ENCODE measurements at places on chromosomes 11 and 22.
A peak's percentile ranks its signal among the peaks of the same experiment; 100 is the strongest.

GRCh38 chr11:62169448-62169847 is 20.6 kb upstream of the SCGB1D1 start:
- H3K36me3 ChIP-seq = no peaks in the 10 kb centered on the region
- no peaks in the 10 kb centered on the region for H3K27me3 ChIP-seq
- no peak overlapping the region for H3K27ac ChIP-seq
- DNase-seq = no peak

- no peak overlapping the region for H3K27ac ChIP-seq
- no peak for DNase-seq
- H3K4me1 ChIP-seq = no peaks in the 10 kb centered on the region
- peaks cover 5% of the 10 kb centered on the region for H3K27me3 ChIP-seq
Measured at GRCh38 chr22:48659404-48659996, 1168.2 kb downstream of the BRD1 start.

GRCh38 chr11:424232-424631 is 9.4 kb upstream of the SIGIRR start:
- no peak for DNase-seq
- H3K27me3 ChIP-seq = no peaks in the 10 kb centered on the region
- H3K36me3 ChIP-seq = no peaks in the 10 kb centered on the region

GRCh38 chr11:122162095-122162494 is 46.1 kb upstream of the BLID start:
- H3K27me3 ChIP-seq = no peaks in the 10 kb centered on the region
- H3K4me1 ChIP-seq = peaks cover 89% of the 10 kb centered on the region
- no peaks in the 10 kb centered on the region for H3K36me3 ChIP-seq
- H3K4me3 ChIP-seq = no peak overlapping the region
- DNase-seq = no peak

DNA sequence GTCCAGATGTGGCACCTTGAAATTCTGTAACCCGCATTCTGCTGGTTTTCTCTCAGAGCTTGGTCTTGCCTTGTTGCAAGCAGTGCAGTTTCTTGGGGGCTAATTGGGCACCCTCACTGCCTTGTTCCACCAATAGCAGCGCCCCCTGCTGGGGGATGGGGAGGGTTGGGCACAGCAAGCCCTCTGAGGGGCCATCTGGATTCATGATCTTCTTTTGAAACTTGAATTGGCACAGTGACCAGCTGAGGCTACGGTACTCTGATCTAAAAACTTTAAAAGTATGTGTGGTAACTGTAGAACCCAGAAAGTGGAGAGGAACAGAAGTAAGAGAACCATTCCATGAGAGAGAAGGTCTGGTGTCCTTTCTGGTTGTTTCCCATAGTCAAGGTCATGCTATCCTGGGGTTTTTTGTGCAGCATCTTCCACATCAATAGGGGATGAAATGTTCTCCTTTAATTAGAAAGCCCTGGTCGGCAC is 64.2 kb downstream of the MED15 start:
- H3K4me3 ChIP-seq = no peak overlapping the region
- no peak for DNase-seq
- H3K36me3 ChIP-seq = peaks cover 68% of the 10 kb centered on the region
- no peaks in the 10 kb centered on the region for H3K27me3 ChIP-seq
- no peak overlapping the region for H3K27ac ChIP-seq

- no peak for DNase-seq
- H3K27me3 ChIP-seq = no peaks in the 10 kb centered on the region
- no peak overlapping the region for H3K27ac ChIP-seq
- no peak overlapping the region for H3K4me3 ChIP-seq
Measured at GRCh38 chr11:80103142-80103859, 662.5 kb upstream of the TENM4 start.

DNA sequence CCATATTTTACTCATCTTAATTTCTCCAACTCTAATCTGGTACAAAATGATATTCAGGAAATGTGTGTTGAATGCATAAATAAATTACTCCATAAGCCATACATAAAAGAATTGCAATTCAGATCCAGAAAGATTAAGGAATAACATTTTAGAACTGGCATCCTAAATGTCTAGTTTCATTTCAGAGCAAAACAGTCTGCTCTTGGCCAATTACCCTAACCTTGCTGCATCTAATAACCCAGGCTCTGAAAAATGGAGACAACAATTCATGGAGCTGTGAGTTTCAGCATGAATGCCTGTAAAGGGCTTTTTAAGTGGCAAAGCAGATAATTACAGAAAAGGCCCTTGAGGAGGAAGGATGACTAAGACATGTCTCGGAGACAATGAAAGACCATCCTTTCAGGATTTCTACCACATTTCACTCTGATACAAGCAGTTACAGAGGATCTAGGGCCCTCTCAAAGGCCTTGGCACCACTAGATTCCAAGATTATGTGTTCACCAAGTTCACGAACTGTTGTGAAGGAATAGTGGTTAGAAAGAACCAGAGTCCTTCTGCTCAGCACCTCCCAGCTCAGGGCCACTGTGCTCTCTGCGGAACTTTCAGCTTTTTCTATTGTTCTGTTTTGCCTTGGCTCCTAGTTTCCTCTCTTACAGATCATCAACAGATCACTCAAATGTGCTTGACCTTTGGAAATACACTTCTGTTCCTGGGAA is 157.6 kb upstream of the BLID start:
- H3K36me3 ChIP-seq = no peaks in the 10 kb centered on the region
- H3K27ac ChIP-seq = no peak overlapping the region
- no peak for DNase-seq
- no peaks in the 10 kb centered on the region for H3K27me3 ChIP-seq
- H3K4me1 ChIP-seq = no peaks in the 10 kb centered on the region

DNA sequence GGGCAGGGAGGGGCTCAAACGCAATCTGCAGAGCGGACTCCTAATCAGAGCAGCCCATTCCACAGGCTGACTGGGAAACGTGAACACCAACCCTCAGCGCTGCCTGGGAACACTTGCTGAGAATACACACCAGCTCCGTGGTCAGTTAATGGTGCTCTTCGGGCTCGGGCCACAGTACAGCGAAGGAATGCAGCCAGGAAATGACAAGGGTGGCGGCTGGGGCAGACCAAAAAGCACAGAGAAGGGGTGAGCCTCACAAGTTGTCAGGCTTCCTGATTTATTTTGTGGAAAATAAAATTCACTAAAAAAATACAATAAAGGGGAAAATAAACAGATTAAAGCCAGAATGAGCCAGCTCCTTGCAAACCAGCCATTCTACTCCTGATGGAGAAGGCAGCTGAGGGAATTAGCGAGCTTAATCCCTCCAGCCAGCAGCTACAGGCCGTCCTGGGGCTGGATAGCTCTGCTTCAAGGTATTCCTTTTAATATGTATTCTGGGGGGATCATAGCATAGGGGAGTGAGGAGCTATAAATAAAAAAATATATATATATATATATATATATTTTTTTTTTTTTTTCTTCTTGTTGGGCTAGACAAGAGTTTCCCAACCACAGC is 165.5 kb upstream of the NTM start:
- no peaks in the 10 kb centered on the region for H3K4me1 ChIP-seq
- H3K4me3 ChIP-seq = no peak overlapping the region
- no peak overlapping the region for H3K27ac ChIP-seq
- H3K36me3 ChIP-seq = no peaks in the 10 kb centered on the region

- H3K27me3 ChIP-seq = no peaks in the 10 kb centered on the region
- DNase-seq = no peak
- H3K4me3 ChIP-seq = no peak overlapping the region
- no peaks in the 10 kb centered on the region for H3K36me3 ChIP-seq
- H3K4me1 ChIP-seq = no peaks in the 10 kb centered on the region
Measured at GRCh38 chr11:102614485-102614884, 10.6 kb downstream of the MMP20 start.

DNA sequence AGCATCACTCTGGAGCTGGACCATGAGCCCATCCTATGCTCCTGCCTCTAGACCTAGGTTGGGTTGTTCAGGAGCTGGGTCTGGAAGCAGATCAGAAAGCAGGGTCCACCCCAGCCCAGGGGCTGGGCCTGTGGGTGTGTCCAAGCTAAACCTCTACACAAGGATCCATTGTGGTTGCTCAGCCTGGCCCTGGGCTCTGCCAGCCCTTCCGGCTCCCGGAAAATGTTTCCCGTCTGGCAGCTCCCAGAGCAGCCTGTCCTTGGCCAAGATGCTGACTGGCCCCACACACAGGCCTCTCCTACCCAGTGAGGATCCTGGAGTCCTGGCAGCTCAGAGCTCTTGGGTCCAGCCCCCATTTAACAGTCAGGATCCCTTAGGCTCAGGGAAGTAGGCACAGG is 35.3 kb upstream of the FCHSD2 start:
- no peak overlapping the region for H3K4me3 ChIP-seq
- no peaks in the 10 kb centered on the region for H3K27me3 ChIP-seq
- no peaks in the 10 kb centered on the region for H3K4me1 ChIP-seq
- no peaks in the 10 kb centered on the region for H3K36me3 ChIP-seq
- DNase-seq = peak; percentile 86

DNA sequence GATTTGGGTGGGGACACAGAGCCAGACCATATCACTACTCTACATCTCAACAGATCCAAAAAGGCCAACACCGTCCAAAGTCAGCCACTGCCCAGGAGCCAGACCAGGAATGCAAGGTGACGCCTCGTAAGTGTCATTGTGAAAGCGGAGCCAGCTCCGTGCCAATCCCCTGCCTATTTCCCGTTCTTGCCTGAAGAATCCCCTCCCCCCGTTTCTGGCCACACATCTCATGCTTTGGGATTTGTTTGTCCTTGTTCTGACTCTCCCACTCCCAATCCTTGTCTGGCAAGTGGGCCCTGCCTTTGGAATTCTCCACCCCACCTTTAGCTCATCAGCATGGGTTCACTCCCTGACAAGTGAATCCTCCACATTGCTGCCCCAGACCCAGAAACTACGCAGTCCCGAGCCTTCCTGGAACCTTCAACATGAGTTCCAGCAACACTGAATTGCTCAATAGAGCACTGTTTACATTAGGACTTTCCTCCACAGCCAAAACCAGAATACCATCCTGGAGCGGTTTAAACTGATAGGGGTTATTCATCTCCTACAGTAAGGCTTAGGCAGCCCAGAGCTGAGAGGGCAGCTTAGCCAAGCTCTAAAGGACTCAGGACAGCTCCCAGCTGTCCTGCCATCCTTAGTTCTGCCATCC is 6.0 kb upstream of the SLC35C1 start:
- H3K4me1 ChIP-seq = no peaks in the 10 kb centered on the region
- H3K27ac ChIP-seq = no peak overlapping the region
- no peaks in the 10 kb centered on the region for H3K36me3 ChIP-seq
- no peak overlapping the region for H3K4me3 ChIP-seq

DNA sequence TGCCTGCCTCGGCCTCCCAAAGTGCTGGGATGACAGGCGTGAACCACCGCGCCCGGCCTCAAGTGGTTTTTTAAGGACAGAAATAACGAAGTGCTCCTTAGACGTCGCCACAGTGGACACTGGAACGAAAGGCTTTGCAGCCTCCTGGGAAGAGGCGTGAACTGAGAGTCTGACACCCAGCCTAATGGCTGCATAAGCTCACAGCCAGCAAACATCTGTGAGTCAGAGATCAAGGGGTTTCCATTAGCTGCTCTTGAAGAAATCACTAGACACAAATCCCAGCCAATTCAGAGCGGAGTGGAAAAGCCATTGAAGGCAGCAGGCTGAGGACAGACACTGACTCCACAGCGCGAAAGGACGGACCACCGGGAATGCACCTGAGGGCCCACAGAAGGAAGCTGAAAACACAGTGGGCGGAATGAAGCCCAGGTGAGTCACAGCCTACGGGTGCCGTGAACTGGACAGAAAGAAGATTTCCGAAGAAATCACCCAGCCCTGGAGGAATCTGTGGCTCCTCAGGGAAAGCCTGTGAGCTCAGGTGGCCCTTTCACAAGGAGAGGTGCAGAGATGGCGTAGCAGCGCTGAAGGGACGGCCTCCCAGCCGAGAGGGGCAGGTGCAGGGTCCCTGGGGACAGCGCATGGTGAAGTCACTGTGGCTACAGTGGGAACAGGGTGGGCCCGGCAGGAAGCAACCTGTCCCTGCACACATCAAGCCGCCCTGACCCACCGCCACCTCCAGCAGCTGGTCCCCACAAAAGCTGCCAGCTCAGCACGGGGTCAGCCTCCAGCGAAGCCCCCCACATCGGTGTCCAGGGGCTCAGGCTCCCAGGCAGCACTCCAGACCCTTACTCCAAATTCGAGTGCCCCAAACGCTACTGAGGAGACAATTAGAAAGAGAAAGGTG is 11.6 kb downstream of the LMNTD2 start:
- no peaks in the 10 kb centered on the region for H3K36me3 ChIP-seq
- DNase-seq = no peak
- H3K27ac ChIP-seq = no peak overlapping the region
- H3K4me1 ChIP-seq = no peaks in the 10 kb centered on the region
- H3K4me3 ChIP-seq = no peak overlapping the region
- no peaks in the 10 kb centered on the region for H3K27me3 ChIP-seq

- DNase-seq = no peak
- H3K4me1 ChIP-seq = no peaks in the 10 kb centered on the region
- H3K36me3 ChIP-seq = no peaks in the 10 kb centered on the region
- H3K4me3 ChIP-seq = no peak overlapping the region
- H3K27me3 ChIP-seq = no peaks in the 10 kb centered on the region
Measured at GRCh38 chr11:127182586-127183203, 182.1 kb upstream of the KIRREL3 start.

DNA sequence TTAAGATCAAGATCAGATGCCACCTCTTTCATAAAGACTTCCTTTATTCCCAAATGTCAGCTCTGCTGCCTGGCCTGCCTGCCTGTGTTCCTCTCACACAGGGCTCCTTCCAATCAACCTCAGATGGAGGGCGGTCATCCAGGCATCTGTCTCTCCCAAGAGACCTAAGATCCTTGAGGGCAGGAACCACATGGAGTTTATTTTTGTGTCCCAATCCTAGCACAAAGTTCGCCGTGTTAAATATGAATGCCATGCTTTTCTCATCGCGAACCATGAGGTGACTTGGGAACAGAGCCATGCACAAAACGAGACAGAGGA is 72.7 kb upstream of the ARFGAP3 start:
- no peaks in the 10 kb centered on the region for H3K36me3 ChIP-seq
- no peaks in the 10 kb centered on the region for H3K27me3 ChIP-seq
- DNase-seq = no peak
- H3K4me1 ChIP-seq = peaks cover 7% of the 10 kb centered on the region
- no peak overlapping the region for H3K4me3 ChIP-seq

- no peaks in the 10 kb centered on the region for H3K27me3 ChIP-seq
- H3K4me1 ChIP-seq = no peaks in the 10 kb centered on the region
- no peak overlapping the region for H3K27ac ChIP-seq
- DNase-seq = no peak
Measured at GRCh38 chr11:115197433-115197832, 306.8 kb downstream of the CADM1 start.

GRCh38 chr11:1830004-1830321 is 4.8 kb upstream of the SYT8 start:
- no peak overlapping the region for H3K4me3 ChIP-seq
- DNase-seq = no peak
- H3K4me1 ChIP-seq = peaks cover 89% of the 10 kb centered on the region
- no peaks in the 10 kb centered on the region for H3K36me3 ChIP-seq
- H3K27ac ChIP-seq = peak overlapping the region; percentile 85
